Omental fat pad (tissue), 4 donors: ENCODE measurements at places on chromosomes 11 and 22.
A peak's percentile ranks its signal among the peaks of the same experiment; 100 is the strongest.

DNA sequence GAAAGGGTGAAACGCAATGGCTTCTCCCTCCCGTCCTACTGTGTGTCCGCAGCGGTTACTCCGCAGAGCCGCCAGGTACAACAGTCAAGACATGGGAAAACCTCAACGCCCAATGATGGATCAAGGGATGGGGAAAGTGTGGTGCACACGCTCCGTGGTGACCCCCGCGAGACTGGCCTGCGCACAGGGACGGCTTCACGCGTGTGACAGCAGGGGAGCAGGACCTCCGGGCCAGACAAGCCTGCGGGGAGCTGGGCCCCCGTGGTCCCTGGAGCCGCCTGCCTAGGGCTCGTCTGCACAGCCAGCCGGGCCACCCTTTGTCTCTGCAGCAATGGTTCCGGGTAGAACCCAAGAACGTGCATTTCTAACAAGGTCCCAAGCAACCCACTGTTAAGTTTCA is 31.7 kb upstream of the MOB2 start:
- no peak for DNase-seq

- DNase-seq, result no peak
Observed at GRCh38 chr11:86355256-86355655, 19.4 kb upstream of the CCDC81 start.

GRCh38 chr11:117300773-117301172 is 9.6 kb downstream of the BACE1-AS start:
- DNase-seq, result no peak

GRCh38 chr11:8610532-8611116 is 16.6 kb upstream of the STK33 start:
- no peak for DNase-seq

GRCh38 chr11:123253911-123254310 is 58.9 kb upstream of the CLMP start:
- no peak for DNase-seq

DNA sequence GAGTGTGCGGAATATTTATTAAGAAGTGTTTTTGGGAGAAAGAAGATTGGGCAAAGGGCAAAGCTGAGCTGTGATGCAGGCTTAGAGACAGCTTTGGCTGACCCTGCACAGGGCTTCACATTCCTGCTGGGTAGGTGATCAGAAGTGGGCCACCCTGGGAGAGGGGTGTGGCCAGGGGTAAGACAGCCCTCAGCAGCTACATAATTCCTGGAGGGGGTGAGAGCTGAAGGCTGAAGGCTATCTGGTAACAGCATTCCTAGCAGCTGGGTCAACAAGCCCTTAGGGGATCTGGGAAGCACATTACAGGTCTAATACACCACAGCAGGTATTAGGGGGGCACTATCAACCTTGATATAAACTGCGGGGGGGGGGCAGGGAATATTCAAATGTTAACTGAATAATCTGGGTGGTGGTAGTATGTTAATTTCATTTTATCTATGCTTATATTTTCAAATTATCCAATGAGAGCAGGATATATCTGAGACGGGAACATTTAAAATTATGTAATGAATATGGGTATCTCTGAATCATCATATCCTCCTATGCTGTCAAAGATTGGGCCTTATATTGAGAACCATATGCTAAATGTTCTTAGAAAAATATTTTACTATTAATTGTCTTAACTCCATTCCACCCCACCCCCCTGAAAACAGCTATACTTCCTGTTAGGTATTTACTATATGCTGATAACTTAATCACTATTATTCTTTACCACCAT is 5.9 kb downstream of the OOSP1 start:
- DNase-seq, result no peak

DNA sequence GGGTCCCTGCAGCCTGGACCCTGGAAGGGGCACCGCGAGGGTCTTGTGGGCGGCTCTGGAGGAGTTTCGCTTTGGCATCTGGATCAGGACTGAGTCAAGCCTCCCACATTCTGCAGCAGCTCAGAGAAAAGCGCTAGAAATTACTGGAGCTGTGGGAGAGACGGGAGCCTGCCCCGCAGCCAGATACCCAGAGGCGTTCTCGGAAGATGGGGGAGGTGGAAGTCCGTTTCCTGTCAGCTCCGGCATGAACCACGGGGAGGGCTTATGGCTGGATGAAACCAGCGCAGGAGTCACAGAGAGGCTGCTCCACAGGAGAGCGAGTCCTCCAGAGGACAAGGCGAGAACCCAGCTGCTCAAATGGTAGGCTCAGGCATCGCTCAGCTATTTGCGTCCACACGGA is 379.3 kb downstream of the OPCML start:
- DNase-seq, result no peak

- DNase-seq, result no peak
Observed at GRCh38 chr11:84137960-84138359, 851.8 kb upstream of the CCDC90B start.

DNA sequence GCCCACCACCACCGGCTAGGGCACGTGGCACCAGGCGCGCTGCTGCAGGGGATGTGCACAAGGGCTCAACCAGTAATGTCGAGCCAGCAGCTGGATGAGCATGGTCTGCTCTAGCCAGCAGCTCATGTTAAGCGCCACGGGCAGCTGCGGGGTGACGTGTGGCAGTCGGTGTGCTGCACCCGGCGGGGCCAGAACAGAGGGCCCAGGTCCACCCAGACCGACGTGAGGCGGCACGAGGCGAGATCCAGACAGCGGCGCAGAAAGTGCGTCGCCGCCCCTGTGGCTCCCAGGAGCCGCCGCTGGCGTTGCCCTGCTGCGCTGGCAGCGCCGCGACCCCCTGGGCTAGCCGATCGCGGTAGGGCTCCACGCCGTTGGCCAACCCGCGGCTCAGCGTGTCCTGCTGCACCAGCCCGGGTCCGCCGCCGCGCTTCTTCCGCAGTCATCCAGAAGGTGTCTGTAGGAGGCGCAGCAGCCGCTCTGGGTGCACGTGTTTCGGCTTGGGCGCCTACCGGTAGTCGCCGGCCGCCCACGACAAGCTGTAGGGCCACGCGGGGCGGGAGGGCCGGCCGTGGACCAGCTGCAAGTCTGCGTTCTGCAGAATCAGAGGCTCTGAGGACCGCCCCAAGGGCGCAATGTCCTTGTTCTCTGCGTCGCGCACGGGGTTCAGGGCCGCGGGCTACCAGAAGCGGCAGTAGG is 4.6 kb upstream of the GALR3 start:
- peak; percentile 29 for DNase-seq

GRCh38 chr11:100719362-100719761 is 32.3 kb downstream of the ARHGAP42 start:
- DNase-seq, result no peak

GRCh38 chr11:102604875-102605274 is 20.3 kb downstream of the MMP20 start:
- DNase-seq, result no peak

- DNase-seq, result no peak
Observed at GRCh38 chr11:123678246-123678645, 23.8 kb upstream of the SCN3B start.

DNA sequence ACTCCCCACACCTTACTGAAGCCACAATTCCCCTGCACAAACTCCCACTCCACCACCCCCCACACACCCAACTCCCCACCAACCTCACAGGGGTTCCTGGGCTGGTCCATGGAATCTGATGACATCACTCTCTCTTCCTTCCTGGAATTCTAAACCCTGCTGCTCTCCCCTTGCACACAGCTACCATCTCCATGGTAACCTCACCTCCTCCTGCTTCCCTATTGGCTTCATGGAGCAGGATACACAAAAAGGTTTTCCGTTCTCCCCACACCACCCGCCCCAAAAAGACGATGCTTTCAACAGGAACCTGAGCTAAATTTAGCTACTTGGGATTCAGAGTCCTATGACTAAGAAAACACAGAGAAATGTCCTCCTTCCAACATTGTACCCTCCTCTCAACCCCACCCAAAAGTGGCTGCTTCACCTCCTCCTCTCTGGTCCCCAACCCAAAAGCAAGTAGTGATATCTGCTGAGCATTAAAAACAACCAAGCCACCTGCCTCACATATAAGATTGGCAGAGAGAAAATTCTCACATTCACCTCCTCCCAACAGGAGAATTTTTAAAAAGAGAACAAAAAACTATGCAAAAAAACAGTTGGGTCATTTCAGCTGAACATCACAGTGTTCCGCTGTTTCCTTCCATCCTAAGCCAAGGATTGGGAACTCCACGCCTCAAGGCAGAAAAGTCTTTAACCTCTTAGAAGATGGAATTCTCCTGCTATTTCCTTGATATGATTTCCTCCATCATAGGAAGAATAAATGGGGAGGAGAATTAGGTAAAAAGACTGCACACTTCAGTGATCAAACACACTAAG is 66.9 kb downstream of the RBFOX2 start:
- DNase-seq, result no peak

- no peak for DNase-seq
Observed at GRCh38 chr11:113375402-113375801, 12.2 kb upstream of the ANKK1 start.

DNA sequence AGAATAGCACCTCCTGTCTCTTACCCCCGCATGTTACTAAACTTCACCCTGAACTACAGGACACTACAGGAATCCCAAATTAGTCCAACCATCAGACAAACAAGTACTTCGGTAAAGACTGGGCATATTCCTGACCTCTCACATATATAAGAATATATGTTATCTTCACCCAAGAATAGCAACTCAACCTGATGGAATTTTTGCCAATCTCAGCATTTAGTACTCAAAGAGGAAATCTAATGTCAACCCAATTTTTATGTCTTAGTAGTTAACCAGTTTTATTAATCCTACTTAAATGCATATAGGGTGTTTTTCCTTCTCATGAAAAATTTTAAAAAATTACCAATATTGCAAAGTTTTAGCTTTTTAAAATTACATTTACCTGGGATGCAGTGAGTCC is 26.2 kb downstream of the PGR start:
- no peak for DNase-seq

DNA sequence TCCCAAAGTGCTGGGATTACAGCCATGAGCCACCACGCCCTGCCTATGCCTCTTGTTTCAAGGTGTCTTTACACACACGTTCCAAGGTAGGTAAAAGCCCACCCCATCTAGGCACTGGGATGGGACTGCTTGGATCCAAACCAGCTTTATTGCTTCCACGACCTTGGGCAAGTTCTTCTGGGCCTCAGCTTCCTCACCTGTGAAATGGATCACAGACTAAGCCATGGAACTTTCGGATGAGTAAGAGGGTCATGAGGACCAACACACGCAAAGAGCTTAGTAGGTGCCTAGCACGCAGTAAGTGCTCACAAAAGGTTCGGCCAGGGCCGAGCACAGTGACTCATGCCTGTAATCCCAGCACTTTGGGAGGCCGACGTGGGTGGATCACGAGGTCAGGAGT is 15.6 kb downstream of the RHOD start:
- no peak for DNase-seq

DNA sequence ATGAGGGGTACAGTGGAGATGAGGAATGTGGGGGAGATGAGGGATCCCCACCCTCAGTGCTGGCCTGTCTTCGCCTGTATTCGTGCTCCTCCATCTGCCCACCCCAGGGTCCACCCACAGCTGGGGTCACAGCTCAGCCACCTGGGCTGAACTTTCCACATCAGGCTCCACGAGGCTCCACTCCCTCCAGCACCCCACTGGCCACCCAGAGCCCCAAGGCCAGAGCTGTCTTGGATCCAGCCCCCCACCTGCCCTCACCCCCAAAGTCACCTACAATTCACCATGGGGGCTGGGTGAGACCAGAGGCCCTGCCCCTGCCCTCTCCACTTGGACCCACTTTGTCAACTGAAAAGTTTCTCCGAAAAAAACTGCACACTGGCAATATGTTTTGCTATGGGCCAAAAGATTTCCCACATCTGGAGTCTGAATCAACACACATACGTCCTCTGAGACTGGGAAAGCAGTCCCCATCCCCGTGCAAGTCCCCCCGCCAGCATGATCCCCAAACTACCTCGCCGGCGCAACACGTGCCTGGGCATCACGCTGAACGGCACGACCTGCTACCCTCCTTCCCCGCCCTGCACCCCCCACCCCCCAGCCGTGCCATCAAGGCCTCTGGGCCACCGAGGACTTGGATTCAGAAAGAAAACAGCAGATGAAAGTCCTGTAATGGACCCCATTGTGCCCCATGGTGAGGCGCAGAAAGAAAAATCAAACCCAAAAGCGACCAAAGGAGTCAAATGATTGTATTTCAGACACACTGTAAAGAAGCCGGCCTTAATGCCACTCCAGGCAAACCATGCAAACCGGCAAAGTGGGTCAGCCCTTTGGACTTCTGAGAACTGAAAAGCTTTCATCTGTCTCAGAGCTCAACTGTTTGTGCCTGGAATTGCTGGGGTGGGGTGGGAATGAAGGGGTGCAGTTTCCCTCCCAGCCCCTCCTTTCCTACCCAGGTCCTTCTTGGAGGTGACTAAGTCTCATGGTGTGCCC is 16.5 kb upstream of the GAL start:
- no peak for DNase-seq

GRCh38 chr11:60378354-60378753 is at the start of gene MS4A7:
Gene MS4A7 (plus strand): TSS chr11:60378532. CDS start chr11:60383142, 4,610 bp downstream.
- DNase-seq, result no peak

GRCh38 chr11:69700278-69701140 is 3.3 kb downstream of the FGF19 start:
- DNase-seq, result no peak

- DNase-seq, result no peak
Observed at GRCh38 chr11:62139526-62140303, 15.9 kb downstream of the INCENP start.

- no peak for DNase-seq
Observed at GRCh38 chr11:57484141-57484710, 23.9 kb downstream of the RTN4RL2 start.

DNA sequence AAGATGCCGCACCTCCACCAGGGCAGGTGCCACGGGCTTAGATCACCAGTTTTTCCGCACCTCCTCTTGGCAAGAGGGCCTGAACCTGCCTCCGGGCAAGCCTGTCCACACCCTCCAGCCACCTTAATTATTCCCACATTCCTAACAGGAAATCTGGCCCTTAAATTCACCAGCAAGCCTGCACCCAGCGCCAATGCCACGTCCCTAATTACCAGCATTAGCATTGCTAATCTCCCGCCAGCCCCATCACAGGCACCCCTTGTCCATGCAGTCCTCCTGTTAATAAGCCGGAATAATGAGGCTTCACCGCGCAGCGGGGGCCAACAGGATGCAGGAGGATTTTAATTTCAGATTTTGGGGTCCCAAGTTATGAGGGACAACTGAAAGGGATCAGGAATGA is 69.7 kb downstream of the PHF21B start:
- DNase-seq, result no peak

DNA sequence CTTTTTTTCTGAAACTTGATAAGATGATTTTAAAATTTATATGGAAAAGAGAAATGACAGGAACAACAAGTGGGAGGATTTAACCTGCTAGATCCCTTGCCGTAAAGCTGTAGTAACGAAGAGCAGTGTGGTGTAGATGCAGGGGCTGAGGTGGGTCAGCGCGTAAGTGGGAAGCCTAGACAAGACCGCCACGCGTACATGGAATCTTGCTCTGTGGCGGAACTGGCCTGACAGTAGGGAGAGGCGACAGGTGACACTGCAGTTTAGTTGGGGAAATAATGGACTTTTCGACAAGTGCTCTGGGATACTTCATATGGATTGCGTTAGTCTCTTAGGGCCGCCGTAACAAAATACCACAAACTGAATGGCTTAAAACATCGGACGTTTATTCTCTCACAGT is 28.8 kb downstream of the TNRC6B start:
- DNase-seq, result no peak

GRCh38 chr11:12120031-12121008 is 9.9 kb downstream of the MICAL2 start:
- no peak for DNase-seq

- DNase-seq, result no peak
Observed at GRCh38 chr11:67439321-67440228, 2.1 kb upstream of the PTPRCAP start.

GRCh38 chr11:16800382-16800781 is 61.9 kb downstream of the C11orf58 start:
- no peak for DNase-seq
